ENCODE measurements at places on chromosomes 3 and 15.

DNA sequence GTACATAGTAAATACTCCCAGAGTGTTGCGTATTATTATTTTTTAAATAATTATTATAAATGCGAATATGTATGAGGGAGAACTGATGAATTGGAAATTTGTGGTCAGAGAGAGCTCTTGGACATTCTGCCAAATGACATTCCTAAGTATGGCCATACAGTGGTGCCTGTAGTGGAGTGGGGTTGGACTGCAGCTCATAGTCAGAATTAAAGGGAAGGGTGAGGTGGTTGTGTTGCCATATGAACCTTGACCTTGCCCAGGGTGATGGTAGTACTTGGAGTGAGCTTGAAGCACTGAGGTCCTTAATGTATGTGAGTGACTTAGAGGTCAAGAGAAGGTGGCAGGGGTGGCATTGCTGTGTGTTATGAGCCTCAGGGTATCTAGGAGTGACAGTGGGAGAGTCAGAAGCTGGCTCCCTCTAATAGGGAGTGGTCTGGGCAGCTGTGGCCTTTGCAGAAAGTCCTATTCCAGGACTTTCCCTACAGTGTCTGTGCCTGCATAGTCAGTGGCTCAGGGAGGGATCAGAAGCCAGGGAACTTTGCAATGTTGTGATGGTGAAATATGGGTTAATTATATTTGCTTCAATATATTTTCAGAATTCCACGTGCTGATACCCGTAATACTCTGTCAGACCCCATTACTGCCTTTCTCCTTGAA lies 26.2 kb downstream of the PDE8A start:
- no peak for DNase-seq

DNA sequence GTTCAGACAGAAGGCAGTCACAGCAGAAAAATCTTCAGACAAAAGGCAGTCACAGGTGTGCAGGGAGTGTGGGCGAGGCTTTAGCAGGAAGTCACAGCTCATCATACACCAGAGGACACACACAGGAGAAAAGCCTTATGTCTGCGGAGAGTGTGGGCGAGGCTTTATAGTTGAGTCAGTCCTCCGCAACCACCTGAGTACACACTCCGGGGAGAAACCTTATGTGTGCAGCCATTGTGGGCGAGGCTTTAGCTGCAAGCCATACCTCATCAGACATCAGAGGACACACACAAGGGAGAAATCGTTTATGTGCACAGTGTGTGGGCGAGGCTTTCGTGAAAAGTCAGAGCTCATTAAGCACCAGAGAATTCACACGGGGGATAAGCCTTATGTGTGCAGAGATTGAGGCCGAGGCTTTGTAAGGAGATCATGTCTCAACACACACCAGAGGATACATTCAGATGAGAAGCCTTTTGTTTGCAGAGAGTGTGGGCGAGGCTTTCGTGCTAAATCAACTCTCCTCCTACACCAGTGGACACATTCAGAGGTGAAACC lies 27.6 kb downstream of the ZNF589 start:
- DNase-seq, result no peak

GRCh38 chr3:130345487-130346079 lies at the start of gene COL6A5:
Gene COL6A5 (plus strand): TSS chr3:130345672. CDS start chr3:130373639, 27,967 bp downstream.
- no peak for DNase-seq

DNA sequence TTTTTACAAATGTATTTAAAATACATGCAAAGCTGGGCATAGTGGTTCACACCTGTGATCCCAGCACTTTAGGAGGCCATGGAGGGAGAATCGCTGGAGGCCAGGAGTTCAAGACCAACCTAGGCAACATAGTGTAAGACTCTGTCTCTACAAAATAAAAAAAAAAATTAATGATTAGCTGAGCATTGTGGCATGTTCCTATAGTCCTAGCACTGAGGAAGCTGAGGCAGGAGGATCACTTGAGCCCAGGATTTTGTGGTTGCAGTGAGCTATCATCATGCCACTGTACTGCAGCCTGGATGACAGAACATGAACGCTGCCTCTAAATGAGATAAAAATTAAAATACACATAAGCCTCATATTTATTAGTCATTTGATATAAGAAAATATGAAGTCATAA lies 142.8 kb downstream of the TCF12 start:
- no peak for DNase-seq

GRCh38 chr3:53807117-53807810 lies 39.0 kb downstream of the CHDH start:
- DNase-seq, result no peak

DNA sequence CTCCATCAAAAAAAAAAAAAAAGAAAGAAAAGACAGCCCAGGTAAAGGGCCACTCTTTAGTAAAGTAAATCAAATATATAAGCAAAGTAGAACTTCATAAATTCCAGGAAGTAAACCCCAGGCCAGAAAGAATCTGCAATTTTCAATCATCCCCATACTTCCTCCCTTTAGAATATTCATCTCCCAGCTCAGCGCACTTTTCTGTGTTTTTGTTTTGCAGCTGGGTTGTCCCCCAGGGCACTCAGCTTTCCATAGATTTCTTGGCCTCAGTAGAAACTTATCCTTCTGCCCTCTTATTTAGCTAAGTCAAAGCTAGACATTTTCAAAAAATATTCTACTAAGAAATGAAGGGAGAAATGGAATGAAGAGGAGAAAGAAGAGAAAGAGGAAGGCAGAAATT lies 24.0 kb upstream of the SPRED1 start:
- DNase-seq, result no peak

- peak; percentile 93 for DNase-seq
Measured at GRCh38 chr15:96428742-96429141, 98.2 kb downstream of the NR2F2 start.

DNA sequence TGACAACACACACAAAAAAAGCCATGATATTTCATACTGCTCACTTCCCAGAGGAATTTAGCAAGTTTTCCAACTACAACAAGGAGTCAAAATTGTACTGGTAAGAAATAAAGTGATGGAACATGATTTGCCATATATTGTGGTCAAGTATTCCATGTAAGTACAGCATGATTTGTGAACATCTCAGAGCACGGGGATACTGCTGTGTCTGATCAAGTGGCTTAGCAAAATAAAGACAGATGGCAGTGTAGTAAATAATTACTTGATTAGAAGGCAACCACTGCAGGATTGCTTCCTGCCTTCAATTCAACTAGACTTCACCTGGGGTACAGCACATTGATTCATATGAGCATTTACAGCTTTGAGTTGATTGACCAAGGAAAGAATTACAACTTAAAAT lies 51.6 kb upstream of the DUT start:
- DNase-seq, result no peak

- DNase-seq, result peak; percentile 27
Measured at GRCh38 chr3:106811376-106811775, 565.9 kb upstream of the CCDC54 start.

GRCh38 chr3:114319453-114319852 lies 25.6 kb downstream of the TIGIT start:
- DNase-seq, result peak; percentile 77

DNA sequence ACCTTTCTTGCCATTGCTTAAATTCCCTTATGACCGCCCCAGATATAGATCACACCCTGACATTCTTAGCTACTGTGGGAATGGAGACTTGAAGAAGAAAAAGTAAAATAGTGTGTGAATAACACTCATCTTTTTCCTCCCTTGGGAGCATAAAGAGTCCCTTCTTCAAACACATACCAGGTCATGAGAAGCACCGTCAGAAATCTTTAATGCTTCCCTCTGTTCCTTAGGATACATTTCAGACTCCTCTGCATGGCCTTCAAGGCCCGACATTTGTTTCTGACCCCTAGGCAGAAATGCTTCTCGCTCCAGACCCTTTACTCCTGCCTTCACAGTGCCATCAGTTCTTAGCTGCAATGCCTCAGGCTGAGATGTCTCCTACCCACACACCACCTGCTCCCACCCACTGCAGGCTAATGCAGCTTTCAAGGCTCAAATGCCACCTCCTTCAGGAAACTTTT lies 143.8 kb upstream of the IL12A start:
- no peak for DNase-seq

DNA sequence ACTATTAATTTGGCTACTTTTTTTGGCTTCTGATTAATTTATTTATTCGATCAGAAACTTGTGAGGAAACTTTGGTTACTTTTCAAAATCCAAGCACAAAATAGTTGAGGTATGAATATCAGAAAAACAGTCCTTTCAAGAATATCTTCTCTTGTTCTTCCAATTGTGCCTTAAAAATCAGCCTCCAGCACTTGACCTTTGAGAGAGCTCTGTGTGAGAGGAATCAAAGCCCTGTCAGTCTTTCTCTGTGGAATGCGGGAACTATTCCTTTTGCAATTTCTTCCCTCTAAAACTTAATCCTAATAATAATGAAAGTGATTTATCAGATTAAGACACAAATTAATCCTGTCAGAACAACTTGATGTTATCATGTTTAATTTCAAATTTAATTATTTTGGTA lies 185.9 kb downstream of the ABHD5 start:
- no peak for DNase-seq

- DNase-seq, result no peak
Measured at GRCh38 chr3:170761103-170761502, 108.9 kb downstream of the RPL22L1 start.

- DNase-seq, result no peak
Measured at GRCh38 chr3:140588558-140588957, 89.3 kb upstream of the TRIM42 start.

GRCh38 chr15:66613743-66614142 lies 47.9 kb upstream of the LCTL start:
- no peak for DNase-seq

DNA sequence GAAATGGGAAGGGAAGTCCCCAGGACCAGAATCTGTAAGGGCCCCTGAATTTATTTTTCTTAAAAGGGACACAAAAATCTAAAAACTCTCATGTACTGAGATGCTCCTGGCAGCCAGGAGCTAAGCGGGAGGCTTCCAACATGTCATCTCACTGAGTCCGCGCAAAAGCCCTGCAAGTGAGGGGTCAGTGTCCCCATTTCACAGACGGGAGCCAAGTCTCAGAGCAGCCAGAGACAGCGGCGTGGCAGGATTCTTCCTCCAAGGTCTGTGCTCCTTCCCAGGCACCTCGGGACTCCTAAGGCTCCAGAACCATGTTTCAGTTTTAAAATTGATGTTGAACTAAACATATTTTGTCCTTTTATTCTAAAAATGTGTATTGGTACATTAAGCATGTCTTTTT lies 114.8 kb downstream of the ADCY5 start:
- no peak for DNase-seq

DNA sequence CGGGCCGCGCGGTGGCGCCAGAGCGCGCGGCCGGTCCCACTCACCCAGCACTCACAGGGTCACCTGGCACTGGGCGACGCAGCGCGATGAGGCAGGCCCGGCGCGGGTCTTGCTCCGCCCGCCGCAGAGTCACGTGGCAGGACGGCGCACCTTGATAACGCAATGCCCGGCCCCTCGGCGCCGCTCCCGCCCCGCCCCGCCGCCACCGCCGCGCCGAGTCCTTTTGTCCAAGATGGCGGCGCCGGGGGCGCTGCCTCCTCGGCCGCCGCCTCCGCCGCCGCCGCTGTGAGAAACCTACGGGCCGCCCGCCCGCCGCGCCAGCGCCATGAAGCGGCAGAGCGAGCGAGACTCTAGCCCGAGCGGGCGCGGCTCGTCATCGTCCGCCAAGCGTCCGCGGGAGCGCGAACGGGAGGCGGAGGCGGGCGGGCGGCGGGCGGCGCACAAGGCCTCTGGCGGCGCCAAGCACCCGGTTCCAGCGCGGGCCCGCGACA lies at the start of gene RBM15B:
Gene RBM15B, plus strand, starts transcription at position 211 of the 491 bp plus-strand sequence. Its CDS starts 115 bp downstream, at position 326.
- DNase-seq, result peak; percentile 96

- DNase-seq, result no peak
Measured at GRCh38 chr15:54250326-54250725, 272.1 kb downstream of the UNC13C start.

- DNase-seq, result no peak
Measured at GRCh38 chr3:105353485-105354161, 13.1 kb upstream of the ALCAM start.

- DNase-seq, result no peak
Measured at GRCh38 chr3:181712226-181712552, 464 bp downstream of the SOX2 start.

- DNase-seq, result no peak
Measured at GRCh38 chr3:52326976-52327375, 10.9 kb downstream of the DNAH1 start.

DNA sequence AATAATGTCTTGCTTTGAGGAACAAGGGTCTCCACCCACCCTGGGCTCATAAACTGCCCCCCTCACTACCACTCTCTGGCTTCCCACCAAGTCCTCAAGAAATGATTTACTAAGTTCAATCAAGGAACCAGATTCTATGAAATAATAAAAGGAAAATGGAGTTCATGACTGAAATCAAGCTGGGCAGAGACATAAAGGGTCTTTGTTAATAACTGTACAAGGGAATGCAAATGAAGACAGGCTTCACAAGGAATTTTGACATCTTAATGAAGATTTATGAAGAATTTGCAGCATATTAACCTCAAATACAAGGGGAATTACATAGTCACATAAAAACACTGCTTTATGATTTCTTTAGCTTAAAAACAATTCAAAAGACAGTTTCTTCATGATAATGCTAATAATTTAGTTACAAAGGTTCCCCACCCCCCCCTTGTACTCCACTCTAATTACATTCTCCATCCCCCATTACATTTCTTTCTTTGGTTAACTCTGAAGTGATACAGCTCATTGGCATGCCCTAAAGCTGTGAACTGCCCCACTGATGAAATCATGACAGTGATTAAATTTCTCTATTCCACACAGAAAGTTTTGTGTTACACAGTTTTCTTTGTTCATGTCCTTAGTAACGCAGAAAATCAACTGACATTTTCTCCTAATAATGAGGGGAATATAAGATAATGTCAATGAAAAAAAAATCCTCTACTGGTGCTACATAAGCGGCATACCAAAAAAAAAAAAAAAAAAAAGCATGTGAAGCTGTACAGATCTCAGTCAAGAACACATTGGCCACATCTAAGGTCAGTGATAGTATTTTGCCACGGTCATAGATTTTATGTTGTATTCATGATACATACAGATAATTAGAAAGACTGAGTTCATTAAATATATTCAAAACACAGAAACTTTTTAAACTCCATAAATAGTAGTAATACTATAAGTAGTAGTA lies 54.4 kb downstream of the WWTR1 start:
- peak; percentile 75 for DNase-seq

- DNase-seq, result no peak
Measured at GRCh38 chr15:77774350-77774749, 141.6 kb upstream of the LINGO1 start.

- DNase-seq, result no peak
Measured at GRCh38 chr15:48289628-48290027, 41.6 kb upstream of the DUT start.

DNA sequence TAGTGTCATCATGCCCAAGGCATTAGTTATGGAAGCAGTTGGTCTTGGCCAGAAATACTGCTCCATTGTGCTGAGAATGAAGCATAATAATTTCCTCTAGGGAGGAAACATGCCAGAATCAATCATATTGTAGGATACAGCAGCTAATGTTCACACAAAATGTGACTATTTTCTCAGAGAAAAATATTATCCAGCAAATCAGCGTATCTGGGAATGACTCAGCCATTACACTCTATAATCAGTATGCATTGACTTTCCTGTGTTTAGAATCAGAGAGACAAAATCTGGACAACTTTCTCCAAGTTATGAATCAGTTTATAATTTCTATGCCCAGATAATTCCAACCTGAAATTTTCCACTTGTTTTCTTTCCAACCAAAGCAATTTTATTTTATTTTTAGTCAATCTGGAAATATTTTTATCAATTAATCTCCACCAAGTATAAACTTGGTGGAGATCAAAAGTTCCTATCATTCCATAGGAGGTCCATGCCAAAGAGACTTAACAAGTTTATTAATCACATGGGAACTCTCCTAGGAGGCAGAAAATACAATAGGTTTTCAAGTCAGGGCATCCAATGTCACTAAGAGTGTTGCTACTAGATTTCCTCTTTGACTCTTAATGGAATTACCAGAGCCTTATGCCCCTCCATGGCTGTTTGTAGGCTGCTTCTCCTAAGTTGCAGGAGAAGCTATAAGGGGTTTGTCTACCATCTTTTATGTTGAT lies 36.4 kb downstream of the SUCNR1 start:
- no peak for DNase-seq

Measured in brain microvascular endothelial cell (primary cell).